Progenitor cell of endocrine pancreas (in vitro differentiated cells): ENCODE measurements at places on chromosomes 1 and 21.

GRCh38 chr1:224767676-224768075 lies 151.6 kb downstream of the CNIH3 start:
- no peak for DNase-seq

DNA sequence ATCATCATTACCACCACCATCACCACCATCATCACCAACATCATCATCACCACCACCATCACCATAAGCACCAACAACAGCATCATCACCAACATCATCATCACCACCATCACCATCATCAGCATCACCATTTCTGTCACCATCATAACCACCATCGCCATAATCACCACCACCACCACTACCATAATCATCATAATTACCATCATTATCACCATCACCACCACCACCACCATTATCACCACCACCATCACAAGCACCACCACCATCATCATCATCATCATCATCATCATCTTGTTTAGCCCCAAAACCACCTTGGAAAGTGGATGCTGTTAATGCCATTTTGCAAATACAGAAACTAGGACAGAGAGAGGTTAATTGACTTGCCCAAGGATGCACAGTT lies 22.5 kb downstream of the CAMK2N1 start:
- DNase-seq: no peak

GRCh38 chr1:220825819-220826551 lies 39.3 kb downstream of the MTARC1 start:
- no peak for DNase-seq

GRCh38 chr1:24709791-24710441 lies 35.3 kb upstream of the CLIC4 start:
- DNase-seq: no peak

DNA sequence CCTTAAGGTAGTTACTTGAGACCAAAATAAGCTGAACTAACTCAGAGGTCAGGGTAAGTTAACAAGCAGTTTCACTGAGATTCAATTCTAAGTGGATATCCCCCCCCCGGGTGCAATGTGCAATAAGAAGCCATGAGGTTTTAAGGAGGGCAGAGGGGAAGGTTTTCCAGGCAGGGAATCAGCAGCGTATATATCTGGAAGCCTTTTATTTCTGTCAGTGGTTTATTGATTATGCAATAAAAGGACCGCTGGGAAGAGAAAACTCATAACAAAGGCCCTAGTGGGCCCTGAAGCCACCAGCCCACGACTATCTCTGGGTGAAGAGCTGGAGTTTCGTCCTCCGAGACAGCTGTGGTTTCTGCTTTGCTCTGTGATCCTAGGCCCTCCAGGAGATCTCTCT lies 53.1 kb upstream of the CTPS1 start:
- no peak for DNase-seq
